Natural killer cell (primary cell): ENCODE measurements at places on chromosomes 16 and 17. TPM values are rescaled to one million over a fixed set of nuclear protein-coding genes. Genes with fewer than 3 reads are reported as not detected.

DNA sequence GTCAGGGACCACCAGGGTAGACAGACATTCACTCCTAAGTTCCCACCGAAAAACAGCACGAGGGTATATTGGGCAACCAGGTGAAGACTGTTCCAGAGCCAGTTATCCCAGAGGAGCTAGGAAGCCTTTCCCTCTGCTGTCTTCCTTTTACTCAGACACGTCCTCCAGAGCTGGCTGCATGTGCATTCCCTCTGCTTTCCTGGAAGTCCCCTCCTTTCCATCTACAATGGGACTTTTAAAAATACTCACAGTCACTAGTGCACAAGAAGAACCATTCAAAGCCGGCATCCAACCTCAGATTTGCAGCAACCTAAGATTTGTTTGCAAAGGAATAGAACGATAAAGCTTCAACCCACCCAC, 32.5 kb upstream of the CRISPLD2 start:
- no peak for DNase-seq

DNA sequence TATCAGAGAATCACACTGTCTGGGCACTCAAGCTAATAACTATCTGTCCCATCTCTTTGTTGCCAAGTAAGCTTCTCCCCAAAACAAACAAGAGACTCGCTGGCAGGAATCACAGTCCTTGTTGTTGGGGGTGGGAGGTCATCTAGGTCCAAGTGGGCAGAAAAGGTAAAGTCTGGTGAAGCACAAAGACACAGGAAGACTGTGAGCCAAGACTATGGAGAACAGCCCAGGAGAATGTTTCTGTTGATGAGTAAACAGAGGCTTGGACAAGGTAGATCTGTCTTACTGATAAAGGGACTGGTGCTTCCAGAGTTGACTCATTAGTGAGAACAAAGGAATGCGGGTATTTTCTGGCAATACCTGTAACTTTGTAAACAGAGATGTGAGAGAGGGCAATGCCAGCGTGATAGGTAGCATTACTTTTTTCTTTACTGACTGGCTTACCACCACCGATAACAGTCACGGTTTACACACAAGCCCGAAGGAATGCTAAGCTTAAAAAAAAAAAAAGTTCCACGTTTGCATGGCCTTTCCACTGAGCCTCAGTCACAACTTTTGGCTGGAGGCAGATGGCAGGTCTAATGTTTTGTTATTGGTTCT, 11.5 kb upstream of the MMD start:
- no peak for DNase-seq

- DNase-seq: peak; percentile 61
Measured at GRCh38 chr16:17469741-17470181, 999 bp downstream of the XYLT1 start.

Gene CFDP1
- 32.2 TPM for total RNA-seq

Gene TMED6
- 1.4 TPM for total RNA-seq

Gene SCNN1G
- total RNA-seq: not detected

Gene CCL3
- 450 TPM for total RNA-seq

Gene TERB1
- 0.33 TPM for total RNA-seq

Gene TPPP3
- total RNA-seq: 3.0 TPM

Gene TMEM235
- total RNA-seq: not detected

DNA sequence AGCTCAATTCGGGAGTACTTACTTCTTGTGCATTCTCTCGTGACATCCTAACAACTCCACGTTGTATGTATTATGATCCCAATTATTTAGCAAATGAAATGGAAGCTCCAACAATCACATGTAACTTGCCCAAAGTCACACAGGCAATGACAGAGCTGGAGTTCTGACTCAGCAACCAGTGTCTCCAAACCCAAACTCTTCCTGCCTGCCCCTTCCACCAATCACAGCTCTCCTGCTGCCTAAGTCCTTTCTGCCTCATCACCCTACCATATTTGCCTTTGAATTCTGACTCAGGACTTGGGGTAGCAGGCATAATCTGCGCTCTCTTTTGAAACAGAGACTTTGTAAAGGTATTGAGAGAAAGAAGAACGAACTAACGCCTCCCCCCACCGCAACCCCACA, 245.2 kb upstream of the MAF start:
- no peak for DNase-seq
